ENCODE measurements at places on chromosomes 5 and 9.

GRCh38 chr9:136342181-136343120, 15.1 kb downstream of the GPSM1 start:
- DNase-seq = peak; percentile 65

- no peak for DNase-seq
Observed at GRCh38 chr5:159415301-159415937, 85.1 kb upstream of the IL12B start.

DNA sequence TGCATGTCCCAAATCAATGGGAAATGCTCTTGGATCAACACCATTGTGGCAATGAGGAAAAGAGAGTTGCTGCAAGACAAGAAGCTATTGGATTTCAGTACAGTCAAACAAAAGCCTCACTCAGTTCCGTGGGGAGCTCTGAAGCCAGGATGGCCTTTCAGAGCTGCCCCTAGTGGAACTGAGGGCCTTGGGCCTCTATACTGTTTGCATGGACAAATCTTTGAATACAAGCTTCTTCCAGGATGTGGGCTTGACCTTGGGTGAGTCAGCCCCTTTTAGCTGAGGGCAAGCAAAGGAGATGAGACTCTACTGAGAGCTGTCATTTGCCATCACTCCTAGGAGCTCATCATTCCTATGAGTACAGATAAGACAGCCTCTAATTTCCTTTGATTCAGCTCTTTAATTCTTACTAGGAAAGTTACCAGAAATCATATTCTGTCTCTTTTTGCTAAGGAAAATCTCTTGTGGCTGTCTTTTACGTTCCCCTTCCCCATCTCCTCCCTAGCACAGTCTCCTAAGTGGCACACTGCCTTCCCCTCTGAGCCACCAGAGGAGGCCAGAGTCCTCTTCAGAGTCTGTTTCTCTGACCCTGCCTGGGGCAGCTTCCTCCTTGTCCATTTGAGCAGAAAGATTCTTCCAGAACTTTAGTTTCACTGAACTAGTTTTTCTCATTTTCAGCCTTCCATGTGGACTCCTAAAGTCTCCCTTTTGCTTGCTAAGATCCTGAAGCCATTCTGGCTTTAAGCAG, 168.8 kb upstream of the POC5 start:
- DNase-seq = no peak

- DNase-seq = no peak
Observed at GRCh38 chr5:1831257-1831656, 30.1 kb downstream of the NDUFS6 start.

- no peak for DNase-seq
Observed at GRCh38 chr5:134398609-134399155, 13.0 kb downstream of the CDKN2AIPNL start.

GRCh38 chr9:127938298-127938690, 640 bp upstream of the DPM2 start:
- DNase-seq = no peak

DNA sequence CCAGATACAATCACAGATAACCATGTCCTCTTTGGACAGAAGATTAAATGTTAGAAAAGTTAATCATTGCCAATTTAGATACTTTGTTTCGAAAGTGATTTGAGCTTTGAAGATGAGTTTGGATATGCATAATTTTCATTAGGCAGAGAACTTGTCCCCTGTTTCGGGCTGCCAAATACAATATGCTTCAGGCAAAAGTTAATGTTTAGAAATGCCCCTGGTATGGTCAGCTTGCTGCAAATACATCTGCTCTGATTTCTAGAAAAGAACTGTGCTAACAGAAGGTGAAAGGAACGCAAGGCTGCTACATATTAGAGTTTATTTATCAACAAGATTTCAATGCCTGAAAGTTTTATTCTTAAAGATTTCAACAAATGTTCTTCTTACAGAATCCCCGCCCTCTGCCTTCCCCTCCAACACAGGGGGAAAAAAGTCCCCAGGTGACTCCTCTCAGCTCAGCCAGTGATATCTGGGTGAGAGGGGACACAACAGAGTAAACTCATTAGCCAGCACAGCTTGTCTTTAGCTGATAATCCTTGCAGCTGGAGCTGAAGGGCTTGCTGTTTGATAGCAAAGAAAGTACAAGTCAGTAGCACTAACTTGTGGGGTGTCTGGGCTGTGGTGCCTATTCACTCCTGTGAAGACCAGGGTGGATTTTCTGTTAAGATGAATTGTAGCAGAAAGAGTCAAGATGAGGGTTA, 435.7 kb downstream of the DMAC1 start:
- no peak for DNase-seq

Measured in stimulated activated CD4-positive, alpha-beta T cell treated with anti-CD3 and anti-CD28 coated beads, Interleukin-4, amount 100 ng/mL, for 1 hour (primary cell).